CD8-positive, alpha-beta memory T cell (primary cell): ENCODE measurements at places on chromosomes 7 and 10. TPM values are rescaled to one million over a fixed set of nuclear protein-coding genes. Genes with fewer than 3 reads are reported as not detected.

UBE2H gene
- total RNA-seq: 15.3 TPM

PTF1A gene
- not detected for total RNA-seq

DNA sequence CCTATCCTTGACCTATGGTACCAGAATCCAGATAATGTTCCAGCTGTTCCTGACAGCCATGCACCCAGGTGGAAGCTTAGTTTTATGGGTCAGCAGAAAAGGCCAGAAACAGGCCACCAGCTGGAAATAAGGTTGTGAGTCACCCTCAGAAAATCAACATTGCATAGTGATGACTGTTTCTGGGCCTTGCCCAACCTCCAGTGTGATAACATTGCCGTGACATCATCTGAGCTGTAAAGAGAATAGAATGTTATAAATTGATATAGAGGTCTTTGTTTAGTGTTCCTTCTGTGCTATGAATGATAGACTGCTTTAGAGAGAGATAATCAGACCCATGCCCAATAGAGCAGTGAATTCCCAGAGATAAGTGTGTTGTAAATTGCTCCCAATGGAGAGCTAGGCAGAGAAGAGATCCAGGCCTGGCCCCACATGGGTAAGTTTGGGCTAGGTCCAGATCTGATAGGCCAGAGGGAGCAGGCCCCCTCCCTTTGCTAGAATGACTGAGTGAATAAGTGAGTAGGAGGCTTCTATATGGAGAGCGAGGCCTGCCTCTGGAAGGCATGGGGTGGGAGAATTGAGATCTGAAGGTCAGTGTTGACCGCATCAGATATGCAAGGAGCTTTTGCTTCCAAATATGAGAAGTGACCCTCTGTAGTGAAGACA lies 14.2 kb upstream of the HPS1 start:
- no peak for DNase-seq
- no peaks in the 10 kb centered on the region for H3K4me1 ChIP-seq
- no peaks in the 10 kb centered on the region for H3K36me3 ChIP-seq
- H3K27ac ChIP-seq: peak overlapping the region; percentile 47
- H3K27me3 ChIP-seq: no peaks in the 10 kb centered on the region

TMEM176B gene
- total RNA-seq: 0.27 TPM

DNA sequence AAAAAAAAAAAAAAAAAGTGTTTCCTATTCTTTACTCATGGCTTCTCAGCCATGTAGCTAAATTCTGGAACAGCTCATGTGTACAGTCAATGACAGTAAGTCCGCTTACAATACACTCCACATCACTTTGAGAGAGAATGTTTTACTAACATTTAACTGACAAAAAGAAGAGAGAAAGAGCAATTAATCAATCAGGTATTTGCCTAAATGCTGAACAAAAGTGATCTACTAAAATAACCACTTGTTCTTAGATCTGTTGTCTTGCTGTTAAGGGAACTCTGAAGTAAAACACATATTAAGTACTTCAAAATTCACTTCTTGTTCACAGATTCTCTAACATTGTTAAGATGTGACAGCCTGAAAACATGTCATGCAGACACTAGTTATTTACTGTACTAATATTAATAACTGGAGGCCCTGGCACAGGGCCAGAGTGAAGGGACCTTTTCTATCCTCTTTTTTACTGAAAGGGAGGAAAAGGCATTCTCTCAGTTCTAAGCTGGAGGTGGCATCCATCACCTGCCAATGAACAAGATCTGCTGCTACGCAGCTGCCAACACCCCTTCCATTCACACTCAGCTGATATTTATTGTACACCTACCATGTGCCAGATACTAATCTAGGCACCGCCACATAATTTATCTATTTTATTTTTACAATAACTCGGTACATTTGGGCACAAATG lies 72.6 kb downstream of the AHR start:
- H3K27ac ChIP-seq: no peak overlapping the region
- no peaks in the 10 kb centered on the region for H3K36me3 ChIP-seq
- no peak overlapping the region for H3K4me3 ChIP-seq
